CD4-positive, alpha-beta T cell treated with Interleukin-21 for 1 hour (primary cell): ENCODE measurements at places on chromosomes 1 and 21.

DNA sequence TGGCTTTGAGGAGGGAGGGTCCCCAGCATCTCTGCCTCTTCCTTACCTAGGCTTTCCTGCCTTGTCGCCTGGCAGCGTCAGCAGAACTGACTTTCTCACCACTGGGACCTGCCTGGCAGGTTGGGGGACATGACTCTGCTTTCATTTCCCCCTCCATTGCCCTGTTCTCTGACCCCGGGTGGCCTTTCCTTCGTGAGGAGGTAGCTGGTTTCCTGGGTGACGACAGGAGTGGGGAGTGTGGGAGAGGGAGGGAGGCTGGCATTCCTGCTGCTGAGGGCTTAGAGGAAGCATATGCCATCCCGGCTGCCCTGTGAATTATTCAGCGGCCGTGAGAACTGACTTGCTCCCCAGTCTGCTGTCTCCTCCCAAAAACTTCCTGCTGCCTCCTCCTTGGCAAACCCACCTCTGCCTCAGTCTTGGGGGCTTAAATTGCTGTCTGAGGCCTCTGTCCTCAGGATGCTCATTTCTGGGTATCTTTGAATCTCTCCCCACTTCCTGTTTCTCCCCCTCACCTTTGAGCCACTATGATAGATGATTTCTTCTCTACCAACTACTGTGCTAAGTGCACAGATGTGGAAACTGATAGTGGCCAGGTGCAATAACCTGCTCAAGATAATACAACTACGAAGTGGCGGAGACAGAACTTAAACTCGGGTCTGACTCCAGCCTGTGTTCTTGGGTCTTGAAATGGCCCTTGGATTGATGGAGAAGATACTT lies 182.0 kb upstream of the CSF3R start:
- no peak for DNase-seq

DNA sequence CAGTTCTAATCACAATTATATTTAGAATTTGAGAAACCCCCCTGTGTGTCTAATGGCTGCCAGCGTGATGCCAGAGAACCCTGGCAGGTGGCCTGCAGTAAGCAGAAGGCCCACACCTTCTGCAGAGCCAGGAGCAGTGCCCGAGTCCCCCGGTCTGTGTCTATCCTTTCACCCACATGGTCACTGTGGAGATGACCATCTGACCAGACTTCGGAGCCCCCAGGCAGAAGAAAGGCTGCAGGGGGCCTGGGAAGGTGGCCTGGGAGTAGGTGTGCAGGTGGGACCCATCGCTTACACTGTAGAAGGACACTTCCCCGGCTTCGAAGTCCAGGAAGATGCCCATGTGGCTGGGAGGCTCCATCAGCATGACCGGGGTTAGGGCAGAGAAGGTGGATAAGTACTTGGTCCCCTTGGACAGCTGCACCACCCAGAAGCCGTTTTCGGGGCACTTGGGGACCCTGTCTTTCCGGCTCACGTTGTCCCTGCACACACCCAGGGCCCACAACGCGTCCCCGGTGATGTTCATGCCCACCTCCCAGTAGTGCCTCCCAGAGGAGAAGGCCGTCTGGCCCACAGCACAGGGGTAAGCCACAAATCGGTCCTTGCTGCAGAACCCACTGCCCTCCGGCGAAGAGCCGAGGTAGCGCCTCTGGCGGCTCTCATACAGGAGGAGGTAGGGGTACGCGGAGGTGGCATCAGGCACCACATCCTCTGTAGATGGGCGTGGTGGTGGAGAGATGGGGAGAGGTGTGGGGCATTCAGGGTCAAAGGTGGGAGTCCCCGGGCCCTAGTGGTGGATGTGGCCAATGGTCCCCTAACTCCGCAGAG lies 1.6 kb upstream of the TRIM11 start:
- DNase-seq, result no peak

DNA sequence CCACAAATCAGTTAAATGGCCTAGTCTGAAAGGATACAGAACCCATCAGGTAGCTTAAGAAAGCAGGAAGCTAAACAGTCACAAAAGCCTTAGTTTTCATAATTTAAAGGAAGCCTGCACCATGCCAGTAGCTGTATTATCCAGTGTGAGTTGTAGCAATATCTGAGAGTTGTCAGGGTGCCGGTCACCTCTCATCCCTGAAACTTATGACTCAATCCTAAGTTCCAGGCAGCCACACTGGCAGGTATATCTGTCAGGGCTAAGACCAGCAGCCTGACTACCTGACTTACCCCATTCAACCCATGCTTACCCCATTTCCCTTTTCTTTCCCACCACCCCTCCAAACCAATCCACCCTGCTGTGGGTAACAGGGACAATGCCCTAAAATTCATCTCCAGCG lies 37.8 kb upstream of the LPAR3 start:
- DNase-seq, result no peak

DNA sequence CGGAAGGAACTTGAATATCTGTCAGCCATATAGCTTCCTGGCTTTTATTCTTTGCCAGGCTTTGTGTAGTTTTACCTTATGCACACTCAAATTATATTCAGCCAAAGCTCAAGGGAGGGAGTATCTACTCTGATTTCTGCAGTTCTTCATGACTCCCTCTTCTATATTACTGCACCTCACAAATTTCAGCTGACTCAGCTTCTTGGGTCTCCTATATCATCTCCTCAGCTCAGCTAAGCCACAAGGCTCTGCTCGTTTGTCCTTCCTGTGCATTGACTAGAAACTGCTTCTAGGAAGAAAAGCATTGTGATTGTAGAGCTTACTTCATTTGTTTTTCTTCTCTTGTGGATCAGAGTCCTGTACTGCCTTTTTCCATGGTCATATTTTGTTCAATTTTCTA lies 37.4 kb downstream of the BTBD8 start:
- DNase-seq, result no peak
